ENCODE measurements at places on chromosomes 2 and 18.

GRCh38 chr18:6021306-6022073, 126.2 kb upstream of the TMEM200C start:
- no peak for DNase-seq

GRCh38 chr2:105114551-105114950, 76.7 kb downstream of the MRPS9 start:
- peak; percentile 23 for DNase-seq

GRCh38 chr2:235690809-235691450, 197.1 kb downstream of the AGAP1 start:
- no peak for DNase-seq

- DNase-seq: no peak
These were observed 753.9 kb downstream of the RNF144A start for GRCh38 chr2:7670905-7671641.

DNA sequence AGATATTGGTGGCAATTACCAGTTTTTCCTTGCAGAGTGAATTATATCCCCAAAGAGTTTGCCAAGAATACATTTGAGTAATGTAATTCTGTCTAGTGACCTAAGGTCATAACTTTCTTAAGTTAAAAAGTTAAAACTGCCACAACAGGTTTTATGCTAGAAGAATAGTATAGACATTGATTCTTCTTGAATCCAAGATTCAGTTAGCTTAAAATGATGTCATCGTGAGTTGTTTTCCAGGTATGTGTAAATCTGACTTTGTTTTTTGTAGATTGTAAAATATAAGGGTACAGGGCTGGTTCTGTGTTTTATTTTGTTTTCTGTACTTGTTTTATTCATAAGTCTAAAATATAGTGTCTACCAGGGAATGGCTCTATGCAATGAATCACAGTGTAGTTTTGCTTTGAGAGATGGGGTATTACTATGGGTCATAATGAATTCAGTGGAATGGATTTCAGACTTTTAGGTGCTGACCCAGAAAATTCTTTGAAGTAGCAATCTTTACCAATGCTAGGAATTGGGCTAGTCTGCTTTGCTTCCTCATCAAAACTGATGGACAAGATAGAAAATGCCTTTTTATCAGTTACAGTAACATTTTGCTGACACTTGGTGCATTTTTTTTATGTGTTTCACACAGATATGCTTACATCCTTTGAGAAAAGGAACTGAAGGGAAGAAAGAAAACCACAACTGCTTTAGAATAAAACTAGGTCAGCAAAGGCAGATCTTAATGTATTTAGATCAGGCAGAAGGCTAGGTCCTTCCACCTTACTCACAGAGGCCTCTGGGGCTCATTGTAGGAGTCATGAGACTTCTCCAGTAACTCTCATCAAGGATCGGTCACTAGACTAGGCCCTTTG, 20.8 kb upstream of the MGAT5 start:
- peak; percentile 32 for DNase-seq

- DNase-seq: no peak
These were observed 56.8 kb upstream of the ST3GAL5 start for GRCh38 chr2:85945586-85945985.

GRCh38 chr2:133489146-133489545, 79.1 kb downstream of the NCKAP5 start:
- no peak for DNase-seq

DNA sequence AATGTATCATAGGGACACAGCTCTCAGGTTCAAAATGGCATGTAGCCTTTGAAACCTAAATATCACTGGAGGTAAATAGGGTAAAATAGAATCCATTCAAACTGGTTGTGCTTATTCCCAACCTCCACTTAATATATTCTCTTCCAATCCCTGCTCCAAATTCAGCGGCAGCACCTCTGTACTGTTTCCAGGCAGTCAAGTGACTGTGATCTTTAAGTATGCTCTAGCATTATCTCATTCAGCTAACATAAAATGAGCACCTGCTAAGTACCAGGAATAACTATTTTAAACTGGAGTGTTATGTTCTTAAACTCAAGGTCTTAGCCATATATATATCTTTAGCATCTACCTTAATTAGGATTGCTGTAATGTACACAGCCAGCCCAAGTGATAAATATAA, 269.2 kb upstream of the SESTD1 start:
- DNase-seq: no peak

GRCh38 chr18:49008716-49009115, 58.0 kb upstream of the SMAD7 start:
- DNase-seq: no peak

DNA sequence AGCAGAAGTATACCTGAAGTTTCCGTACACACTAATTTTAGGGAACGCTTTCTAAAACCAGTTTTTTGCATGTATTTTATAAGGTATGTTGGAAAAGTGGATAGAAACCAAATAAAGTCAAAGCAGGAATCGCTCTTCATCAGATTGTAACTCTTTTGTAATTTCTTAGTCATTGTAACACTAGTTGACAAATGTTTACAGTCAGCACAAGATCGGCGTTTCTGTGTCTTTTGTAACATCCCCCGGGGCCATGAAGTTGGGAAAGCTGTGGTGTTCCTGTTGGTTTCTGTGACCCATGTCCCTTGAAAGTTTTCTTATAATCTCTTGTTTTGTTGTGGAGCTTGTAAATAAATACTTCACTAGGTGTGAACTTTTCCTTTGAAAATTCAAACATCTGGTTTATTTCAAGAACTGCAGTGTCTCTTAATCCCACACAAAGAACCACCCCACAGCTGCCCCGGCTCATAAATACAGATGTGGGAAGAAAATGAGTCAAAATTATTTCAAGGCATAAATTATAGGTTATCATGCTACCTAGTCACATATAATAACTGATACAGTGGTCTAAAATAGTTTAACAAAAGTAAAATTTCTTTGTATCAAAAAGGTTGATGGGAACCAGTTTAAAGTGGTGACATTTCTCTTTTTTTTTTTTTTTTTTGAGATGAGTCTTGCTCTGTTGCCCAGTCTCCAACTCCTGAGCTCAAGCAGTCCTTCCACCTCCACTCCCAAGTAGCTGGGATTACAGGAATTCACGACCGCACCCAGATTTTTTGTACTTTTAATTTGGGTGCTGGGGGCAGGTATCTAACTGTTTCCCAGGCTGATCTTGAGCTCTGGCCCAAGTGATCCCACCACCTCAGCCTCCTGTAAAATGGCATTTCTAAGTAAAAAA, 751 bp upstream of the NMI start:
- no peak for DNase-seq

DNA sequence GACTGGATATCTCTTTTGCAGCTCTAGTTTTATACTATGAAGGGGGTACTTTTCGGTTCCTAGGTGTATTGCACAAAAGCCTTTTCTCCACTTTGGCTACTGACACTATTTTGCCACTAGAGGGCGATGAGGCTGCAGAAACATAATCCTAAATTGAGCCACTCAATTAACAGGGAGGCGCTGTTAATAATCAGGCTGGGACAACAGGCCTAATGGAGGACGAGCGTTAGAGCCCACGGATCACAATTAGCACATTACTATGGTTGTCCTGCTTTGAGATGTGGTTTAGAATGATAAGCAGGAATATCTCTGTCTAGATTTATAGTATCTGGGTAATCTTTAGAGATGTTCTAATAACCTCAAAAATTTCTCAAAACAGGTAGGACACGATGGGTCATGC, 62.2 kb upstream of the PMAIP1 start:
- peak; percentile 69 for DNase-seq

DNA sequence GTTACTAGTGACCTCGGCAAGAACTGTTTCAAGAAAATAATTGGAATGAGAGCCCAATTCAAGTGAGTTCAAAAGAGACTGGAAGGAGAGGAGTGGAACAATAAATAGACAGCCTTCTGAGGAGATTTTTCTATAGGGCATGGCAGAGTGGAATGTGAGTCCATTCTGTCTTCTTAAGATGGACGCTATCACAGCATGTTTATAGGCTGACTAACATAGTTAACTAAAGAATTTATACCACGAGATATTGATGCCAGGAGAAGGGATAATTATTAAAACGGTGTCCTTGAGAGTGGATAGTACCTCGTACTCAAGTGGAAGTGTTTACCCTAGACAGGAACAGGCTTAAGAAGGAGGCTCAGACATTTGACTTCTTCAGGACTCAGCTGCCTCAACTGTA, 143.5 kb upstream of the RBBP8 start:
- no peak for DNase-seq

Data from GM06990 (cell line).